ENCODE measurements at places on chromosomes 12 and 14.

- no peak for DNase-seq
Measured at GRCh38 chr14:98858158-98858557, 413.8 kb downstream of the BCL11B start.

- no peak for DNase-seq
Measured at GRCh38 chr12:31536672-31537071, 54.3 kb downstream of the DENND5B start.

- no peak for DNase-seq
Measured at GRCh38 chr14:30267141-30267540, 291.8 kb upstream of the G2E3 start.

DNA sequence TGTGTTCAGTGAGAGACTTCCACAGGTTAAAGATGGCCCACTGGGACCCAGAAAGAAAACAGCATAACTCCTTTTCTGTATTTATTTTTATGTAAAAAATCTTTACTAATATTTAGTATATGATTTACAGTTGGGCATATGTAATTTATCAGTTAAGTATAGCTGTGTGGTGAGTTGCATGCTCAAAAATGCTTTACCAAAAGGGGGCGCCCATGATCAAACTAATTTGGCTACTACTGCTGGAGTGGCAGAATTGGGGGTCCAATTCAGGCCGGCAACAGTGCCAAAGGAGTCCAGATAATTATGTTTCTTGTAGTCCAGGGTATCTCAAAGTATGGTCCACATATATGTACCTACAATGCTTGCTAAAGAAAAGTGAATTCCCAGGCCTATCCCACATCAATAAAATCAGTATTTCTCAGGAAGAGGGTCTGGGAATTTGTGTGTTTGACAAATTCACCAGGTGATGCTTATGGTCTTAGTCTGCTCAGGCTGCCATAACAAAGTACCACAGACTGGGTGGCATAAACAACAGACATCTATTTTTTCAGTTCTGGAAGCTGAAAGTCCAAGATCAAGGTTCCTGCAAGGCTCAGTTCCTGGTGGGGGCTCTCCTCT is 152.0 kb downstream of the KTN1 start:
- no peak for DNase-seq

GRCh38 chr12:39966721-39967120 is 139.2 kb downstream of the SLC2A13 start:
- DNase-seq: no peak

DNA sequence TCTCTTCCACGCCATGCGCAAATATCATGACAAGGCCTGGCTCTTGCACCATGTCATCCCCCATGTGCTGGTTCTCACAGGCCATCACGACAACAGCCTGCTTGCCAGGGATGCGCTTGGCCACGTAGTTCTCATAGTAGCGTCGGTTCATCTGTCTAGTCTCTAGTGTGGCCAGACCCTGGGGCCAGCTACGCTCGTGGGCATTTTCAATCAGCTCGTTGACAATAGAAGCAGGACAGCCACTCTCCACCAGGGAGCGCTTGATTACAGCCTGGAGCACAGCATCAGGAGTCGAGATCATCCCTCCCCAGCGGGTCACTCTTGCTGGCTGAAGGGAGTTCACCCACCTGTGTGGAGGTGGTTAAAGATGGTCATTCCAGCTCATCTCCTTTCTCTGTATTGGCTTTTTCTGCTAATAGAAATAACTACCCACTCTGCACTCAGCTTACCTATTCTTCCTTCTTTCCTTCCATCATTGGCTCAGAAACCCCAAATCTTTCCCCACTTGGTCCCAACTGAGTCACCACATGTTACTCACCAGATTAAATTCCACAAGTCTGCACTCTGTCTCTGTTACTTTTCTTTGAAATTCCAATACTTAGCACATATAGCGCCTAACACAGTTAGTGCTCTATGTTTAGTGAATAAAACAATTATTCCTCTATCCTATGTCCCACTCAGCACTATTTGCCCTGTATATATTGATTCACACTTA is 15.1 kb downstream of the RNF41 start:
- no peak for DNase-seq

DNA sequence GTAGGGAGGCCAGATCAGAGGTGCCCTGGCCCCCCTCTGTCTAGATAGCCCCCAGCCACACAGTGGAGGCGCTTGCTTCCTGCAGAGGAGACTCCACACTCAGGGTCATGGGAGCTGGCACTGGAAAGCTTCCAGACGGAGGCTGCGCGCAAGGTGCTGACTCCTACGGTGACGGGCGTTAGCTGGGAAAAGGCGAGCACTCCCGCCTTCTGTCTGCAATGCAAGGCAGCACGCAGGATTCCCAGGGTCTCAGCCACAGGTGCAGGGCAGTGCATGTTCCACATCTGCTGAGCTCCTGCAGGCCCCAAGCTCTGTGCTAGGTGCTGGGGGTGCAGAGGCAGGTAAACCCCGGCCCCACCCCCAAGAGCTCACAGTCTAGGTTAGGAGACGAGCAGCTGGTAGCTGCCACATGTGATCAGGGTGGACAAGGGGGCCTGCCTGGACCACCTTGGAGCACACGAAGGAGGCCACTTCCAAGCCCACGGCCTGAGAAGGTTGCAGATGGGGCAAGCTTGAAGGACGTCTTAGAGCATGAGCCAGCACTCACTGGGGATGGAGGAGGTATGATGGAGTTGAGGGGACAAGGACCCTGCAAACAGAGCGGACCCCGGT is 310.9 kb upstream of the DIO3 start:
- DNase-seq: no peak

DNA sequence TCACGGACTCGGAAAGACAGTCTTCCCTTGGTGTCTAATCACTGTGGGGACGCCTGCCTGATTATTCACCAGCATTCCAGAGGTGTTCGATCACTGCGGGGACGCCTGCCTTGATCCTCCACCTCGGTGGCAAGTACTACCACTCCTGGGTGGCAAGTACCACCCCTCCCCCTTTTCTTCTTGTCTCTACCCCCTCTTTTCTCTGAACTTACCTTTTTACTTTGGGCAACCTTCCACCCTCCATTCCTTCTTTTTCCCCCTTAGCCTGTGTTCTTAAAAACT is 12.0 kb upstream of the LGMN start:
- DNase-seq: no peak

DNA sequence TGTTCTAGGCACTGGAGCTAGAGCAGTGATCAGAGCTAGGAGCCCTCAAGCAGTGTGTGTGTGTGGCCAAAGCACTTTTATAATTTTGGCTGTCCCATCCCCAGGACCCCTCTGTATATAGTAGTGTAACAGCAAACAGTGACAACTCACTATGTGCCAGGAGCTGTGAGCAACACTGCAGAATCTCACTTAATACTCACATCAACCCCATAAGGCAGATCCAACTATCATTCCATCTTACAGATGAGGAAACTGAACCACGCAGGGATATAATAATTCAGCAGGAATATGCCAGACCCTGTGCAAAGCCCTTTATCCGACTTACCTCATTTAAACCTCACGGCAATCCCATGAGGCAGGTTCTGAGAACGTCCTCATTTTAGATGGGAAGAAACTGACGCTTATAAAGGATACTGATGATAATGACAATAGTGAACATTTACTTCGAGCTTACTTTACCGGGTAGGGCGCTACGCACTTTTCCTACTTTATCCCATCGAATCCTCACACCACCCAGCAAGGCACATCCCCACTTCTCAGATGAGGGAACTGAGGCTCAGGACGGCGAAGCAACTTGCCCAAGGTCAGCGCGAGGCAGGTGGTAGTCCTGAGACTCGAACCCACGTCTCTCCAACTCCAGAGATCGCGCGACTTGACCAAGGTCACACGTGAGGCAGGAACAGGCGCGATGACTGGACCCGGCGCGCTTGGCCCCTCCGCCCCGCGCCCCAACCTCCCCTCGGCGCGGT is 687 bp downstream of the RAB35 start:
- no peak for DNase-seq

DNA sequence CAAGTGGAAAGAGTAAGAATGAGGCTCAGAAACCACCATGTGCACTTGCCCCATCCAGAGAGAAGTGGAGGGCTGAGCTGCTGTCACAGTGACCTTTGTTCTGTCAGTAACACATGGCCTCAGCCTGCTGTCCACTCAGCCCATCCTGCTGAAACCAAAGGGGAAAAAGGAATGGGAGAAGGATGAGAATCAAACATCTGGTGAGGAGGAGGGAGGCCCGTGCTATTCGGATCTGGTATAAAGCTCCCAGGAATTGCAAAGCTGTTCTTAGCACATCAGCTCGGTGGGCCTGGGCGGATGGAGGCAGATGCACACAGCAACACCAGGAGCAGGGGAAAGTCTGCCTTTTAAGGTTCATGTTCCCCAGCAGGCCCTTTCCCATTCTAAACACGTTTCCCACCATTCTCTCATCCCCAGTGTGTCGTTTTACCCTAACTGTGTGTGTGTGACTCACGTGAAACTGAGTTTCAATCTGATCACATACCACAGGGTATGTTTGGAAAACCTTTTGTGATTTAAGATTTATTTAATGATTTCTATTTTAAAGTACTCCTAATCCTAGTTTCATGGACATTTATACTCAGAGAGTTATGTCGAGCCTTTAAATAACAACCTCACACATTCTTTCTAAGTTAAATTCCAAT is 36.8 kb downstream of the RTRAF start:
- DNase-seq: no peak

- no peak for DNase-seq
Measured at GRCh38 chr12:116384175-116384574, 106.7 kb upstream of the MED13L start.

DNA sequence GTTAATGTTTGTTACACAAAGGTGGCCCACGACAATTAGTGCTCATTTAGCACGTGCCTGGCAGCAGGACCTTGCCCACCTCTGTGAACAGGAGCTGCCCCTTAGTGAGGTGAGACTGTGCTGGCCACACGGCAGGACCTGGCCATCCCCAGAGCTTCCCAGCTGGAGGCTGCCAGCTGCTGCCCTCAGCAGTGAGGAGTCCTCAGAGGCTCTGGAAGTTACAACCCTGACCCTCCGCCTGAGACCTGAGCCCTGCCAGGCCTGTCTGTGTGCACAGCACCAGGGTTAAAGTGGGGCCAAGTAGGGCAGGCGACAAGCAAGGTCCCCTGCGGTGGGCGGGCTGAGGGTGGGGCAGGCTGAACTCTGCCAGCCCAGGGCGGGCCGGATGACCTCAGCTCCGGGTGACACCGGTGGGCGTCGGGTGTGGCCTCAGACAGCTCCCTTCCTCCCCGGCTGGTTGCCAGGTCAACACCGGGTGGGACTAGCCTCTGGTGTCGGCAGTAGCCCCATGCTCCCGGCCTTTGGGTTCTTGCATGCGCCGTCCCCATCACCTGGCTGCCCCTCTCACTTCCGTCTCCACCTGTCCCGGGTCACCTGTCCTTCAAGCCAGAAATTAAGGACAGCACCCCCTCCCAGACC is 9.2 kb upstream of the LBHD2 start:
- no peak for DNase-seq

DNA sequence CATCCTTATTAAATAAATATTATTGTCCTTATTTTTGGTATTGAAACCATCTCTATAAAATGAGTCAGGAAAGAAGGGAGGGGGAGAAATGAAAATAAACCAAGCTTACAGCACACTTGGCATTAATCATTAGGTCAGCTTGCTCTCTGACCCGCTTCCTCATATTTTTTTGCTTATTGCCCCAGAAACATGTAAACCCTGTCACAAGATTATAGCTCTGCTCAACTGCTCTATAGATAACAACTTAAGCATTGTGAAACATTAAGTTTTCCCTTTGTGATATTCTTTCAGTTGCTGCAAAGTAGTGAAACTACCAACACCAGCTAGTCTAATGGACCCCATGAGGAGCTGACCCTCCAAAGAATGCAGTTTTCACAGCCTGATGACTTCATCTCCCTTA is 819.5 kb downstream of the SLC16A7 start:
- DNase-seq: no peak

DNA sequence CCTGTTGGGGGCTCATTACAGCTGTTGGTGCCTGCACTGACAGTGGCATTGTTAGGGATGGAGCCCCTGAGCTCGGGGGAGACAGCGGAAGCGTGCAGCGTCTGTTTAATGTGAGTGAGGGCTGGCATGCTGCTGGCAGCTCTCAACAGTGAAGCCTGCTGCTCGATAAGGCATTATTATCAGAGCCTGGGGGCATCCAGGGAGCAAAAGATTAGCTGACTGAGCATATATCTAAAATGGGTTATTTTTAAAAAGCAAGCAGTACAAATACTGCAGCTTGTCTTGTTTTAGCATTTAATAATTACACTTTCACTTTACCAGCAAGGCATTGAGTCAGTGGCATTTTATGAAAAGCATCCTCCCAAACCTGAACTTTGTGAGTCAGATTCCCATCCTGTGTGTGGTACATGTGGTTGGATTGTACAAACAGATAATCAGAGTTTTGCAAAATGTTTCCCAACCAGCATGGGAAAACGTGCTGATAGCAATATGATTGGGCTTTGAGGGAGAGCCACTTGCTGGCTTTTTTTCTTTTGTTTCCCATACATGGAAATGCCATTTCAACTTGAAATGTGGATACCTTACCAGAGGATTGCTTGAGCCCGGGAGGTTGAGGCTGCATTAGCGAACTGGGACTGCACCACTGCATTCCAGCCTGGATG is 150.8 kb downstream of the PRKCH start:
- DNase-seq: peak; percentile 95

GRCh38 chr14:89638891-89639290 is 221.9 kb upstream of the FOXN3 start:
- DNase-seq: no peak

GRCh38 chr14:49934646-49935045 is 41.8 kb downstream of the ARF6 start:
- no peak for DNase-seq

DNA sequence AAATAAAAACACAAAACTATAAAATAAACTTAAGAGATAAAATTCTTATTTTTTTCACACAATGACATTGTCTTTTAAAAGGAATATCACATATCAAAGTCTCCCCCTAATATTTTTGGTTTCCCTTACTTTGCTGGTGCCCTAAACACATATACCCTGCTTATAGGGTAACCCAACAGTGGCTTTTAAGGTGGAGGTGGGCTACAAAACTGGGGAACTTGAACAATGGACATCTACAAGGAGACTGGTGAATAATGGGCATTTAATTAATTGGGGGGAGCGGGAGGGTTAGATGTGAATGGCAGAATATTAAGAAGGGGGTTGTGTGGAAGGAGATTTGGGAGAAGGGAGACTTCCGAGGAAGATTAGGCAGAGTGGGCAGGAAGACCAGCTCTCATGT is 9.6 kb downstream of the B4GALNT1 start:
- DNase-seq: no peak

DNA sequence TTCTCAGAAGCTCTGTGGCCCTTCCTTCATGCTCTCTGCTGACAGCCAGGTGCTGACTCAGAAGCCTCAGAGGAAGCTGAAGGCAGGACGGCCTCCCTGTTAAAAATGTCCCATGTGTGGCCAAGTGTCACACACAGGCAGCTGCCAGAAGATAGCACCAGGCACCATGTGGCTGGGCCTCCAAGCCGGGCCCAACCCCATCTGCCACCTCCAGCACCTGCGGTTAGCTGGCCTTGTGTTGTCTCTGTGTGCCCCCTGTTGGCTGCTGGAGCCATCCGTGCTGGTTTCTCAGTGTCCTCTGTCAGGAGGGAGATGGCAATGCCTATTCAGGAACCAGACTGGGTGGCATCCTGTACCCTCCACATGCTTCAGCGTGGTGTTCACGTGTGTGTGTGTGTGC is 63.2 kb downstream of the TSPAN11 start:
- DNase-seq: no peak

GRCh38 chr12:42729535-42729900 is 140.0 kb upstream of the PRICKLE1 start:
- no peak for DNase-seq
